Stimulated activated CD4-positive, alpha-beta T cell treated with anti-CD3 and anti-CD28 coated beads, Interleukin-4, amount 100 ng/mL, for 24 hours (primary cell): ENCODE measurements at places on chromosomes 1 and 21.
A peak's percentile ranks its signal among the peaks of the same experiment; 100 is the strongest.

GRCh38 chr1:203537806-203538464 lies 44.0 kb downstream of the OPTC start:
- no peak for DNase-seq

- DNase-seq = no peak
Observed at GRCh38 chr1:110645211-110645610, 29.5 kb downstream of the KCNA3 start.

GRCh38 chr1:15939181-15940109 lies 36.5 kb downstream of the ZBTB17 start:
- DNase-seq = no peak

DNA sequence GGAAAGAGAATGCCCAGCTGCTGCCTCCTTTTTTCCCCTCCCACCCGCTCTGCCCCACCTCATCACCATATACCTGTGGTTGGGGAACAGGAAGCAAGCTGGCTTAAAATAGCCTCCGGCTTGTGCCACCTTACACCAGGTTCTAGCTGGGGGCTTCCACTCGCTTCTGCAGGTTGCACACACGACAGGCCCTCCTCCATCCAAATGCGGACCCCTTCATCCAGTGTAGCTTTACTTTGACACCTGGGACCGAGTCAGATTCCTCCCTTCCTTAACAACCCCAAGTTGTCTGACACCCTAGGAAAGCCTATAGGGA lies 14.6 kb downstream of the BLACAT1 start:
- DNase-seq = no peak

DNA sequence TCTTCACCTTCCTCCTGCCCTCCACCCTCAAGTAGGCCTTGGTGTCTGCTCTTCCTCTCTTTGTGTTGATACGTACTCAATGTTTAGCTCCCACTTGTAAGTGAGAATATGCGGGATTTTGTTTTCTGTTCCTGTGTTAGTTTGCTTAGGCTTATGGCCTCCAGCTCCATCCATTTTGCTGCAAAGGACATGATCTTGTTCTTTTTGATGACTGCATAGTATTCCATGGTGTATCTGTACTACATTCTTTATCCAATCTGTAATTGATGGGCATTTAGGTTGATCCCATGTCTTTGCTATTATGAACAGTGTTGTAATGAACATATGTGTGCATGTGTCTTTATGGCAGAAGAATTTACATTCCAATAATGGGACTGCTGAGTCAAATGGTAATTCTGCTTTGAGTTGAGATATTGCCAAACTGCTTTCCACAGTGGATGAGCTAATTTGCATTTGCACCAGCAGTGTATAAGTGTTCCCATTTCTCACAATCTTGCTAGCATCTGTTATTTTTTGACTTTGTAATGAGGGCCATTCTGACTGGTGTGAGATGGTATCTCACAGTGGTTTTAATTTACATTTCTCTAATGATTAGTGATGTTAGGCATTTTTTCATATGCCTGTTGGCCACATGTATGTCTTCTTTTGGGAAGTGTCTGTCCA lies 272.7 kb downstream of the SDCCAG8 start:
- DNase-seq = no peak

DNA sequence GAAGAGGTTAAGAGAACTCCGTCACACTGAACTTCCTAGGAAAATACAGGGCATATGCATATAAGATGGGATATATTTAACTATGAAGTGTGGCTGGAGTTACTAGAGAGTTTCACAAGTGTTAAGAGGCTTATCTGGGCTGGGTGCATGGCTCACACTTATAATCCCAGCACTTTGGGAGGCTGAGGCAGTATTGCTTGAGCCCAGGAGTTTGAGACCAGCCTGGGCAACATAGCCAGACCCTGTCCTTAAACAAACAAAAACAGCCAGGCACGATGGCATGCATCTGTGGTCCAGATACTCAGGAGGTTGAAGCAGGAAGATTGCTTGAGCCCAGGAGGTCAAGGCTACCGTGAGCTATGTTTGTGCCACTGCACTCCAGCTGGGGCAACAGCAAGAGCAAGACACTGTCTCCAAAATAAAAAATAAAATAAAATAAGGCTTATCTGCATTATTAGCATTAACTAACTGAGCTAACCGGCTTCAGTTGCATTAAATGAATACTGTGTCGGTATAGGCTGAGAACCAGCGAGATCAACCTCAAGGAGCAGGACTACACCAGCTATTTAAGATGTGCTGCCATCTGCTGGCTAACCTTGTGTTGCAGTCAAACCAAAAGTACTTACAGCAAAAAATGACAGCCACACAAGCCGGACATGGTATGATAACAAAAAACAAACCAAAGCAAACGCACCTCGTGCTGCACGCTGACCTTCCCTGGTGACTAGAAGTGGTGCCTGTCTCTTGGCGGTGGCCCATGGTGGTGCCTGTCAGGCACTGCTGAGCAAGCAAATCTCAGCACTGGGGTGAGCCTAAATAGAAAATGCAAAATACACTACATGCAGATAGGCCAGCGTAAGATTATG lies 19.7 kb upstream of the RBBP5 start:
- DNase-seq = peak; percentile 78

DNA sequence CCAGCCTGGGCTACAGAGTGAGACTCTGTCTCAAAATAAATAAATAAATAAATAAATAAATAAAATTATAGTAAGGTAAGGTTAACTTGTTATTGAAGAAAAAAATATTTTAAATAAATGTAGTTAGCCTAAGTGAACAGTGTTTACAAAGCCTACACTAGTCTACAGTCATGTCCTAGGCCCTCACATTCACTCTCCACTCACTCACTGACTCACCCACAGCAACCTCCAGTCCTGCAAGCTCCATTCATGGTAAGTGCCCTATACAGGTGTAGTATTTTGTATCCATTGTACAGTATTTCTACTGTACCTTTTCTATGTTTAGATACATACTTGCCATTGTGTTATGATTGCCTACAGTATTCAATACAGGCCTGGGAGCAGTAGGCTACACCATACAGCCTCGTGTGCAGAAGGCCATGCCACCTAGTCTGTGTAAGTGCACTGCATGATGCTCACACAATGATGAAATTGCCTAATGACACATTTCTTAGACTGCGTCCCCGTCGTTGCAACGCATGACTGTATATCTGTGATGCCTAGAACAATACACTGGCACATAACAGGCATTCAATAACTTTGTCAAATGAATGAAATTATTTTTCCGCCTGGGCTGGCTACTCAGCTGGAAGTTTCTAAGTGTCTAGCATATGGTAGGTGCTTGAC lies 14.8 kb downstream of the KCNN3 start:
- no peak for DNase-seq
